ENCODE measurements at places on chromosomes 2 and 18. TPM values are rescaled to one million over a fixed set of nuclear protein-coding genes. Genes with fewer than 3 reads are reported as not detected.

DNA sequence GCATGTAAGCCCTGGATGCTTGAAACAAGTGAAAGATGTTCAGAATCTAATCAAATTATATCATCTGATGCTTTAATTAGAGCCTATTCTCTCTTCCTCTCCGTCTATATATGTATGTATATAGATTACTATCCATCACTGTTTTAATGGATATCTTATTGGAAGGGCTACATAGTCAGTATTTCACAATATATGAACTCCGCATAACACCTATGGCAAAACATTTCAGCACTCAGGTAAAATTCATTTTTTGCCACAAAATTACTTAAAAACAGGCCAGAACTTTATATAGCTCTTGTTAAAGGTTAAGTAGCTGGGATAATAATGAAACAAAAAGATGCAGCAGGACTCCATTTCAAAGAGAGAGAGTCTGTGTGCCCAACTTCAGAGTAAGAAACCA, 1.2 kb downstream of the PJVK start:
- DNase-seq, result no peak

Gene RBM44
- total RNA-seq, result 2.1 TPM

Gene KRTCAP3
- 2.5 TPM for total RNA-seq

GRCh38 chr2:196503398-196503797, 136.1 kb upstream of the CCDC150 start:
- DNase-seq, result no peak

DNA sequence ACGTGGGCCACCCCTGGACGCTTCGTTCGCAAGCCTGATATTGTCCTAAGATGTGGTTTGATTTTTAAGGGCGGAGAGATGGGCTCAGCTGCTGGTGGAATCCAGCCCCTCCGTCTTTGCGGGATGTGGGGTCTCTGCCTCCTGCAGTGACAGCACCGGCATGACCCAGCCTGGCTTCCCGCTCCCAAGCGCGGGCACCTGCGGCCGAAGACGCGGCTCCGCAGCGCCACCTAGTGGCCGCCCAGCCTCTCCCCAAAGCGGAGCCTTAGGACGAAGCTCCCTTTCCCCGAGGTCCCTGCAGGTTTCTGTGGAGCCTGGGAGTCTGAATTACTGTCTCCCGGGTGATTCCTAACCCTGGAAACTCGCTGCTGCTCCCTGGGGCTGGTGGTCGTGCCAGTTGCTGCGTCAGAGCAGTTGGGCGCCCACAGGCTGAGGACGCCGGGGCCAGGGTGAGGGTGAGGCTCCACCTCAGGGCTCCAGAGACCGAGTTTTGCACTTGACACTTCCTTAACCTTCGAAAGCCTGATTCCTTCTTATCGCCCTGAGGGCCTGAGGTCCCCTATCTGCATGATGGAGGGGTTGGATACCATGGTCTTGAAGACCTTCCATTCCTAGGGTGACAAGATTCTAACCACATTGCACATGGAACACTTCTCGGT, 137.5 kb downstream of the TPO start:
- DNase-seq, result no peak

Gene DNAJC5G
- not detected for total RNA-seq

DNA sequence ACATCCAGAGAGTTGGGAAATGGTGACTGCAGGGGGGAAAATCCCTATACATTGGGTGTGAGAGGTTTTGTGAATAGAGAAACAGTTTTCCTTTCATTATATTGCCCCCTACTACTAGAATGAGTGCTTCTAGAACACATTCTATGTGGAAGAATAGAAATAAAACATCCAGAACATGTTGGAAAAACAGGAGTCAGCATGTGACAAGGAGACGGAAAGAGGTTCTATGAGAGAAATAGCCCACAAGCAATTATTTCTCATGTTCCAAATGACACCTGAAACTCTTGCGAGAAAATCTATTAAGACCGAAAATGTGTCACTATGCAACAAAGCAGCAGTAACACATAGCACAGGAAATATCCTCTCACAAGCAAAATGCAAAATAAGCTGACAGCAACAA, 202.7 kb upstream of the SPOPL start:
- DNase-seq, result no peak

- peak; percentile 15 for DNase-seq
Measured at GRCh38 chr2:173354073-173354581, 545 bp upstream of the CDCA7 start.

All from skin of body (tissue), 3 donors.